ENCODE measurements at places on chromosomes 13 and 19.

DNA sequence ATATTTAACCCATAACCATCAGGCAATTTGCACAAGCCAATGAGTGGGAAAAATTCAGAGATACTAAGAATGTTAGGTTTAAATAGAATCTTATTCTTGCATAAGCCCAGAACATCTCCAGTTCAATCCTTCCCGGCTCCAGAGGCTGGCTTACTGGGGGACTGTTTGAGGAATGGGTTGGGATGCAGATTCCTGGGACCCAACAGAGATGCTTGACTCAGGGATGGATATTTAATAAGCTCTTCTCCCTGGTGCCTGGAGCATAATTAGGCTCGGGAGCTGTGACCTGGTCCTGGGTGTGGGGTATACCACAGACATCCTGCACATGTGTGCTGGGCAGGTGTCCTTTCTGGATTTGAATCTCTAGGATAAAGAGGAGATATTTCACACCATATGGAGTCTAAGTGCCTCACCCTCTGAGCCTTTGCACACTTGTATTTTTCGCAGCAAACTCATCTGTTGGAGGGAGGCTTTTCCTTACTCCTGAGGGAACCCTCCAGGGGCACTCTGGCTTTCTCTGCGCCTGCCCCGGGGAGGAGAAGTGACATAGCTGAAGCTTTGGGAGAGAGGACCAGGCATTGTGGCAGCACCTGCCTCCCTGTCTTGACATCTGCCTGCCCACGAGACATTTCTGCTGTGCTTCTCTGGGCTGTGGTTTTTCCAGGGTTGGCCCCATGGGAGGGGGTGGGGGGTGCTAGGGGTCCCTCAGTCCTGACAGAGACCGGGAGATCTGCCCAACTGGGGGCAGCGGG lies 36.1 kb upstream of the ANKRD10 start:
- no peak for DNase-seq

- DNase-seq, result no peak
These were observed 13.1 kb downstream of the ERICH6B start for GRCh38 chr13:45602183-45603170.

DNA sequence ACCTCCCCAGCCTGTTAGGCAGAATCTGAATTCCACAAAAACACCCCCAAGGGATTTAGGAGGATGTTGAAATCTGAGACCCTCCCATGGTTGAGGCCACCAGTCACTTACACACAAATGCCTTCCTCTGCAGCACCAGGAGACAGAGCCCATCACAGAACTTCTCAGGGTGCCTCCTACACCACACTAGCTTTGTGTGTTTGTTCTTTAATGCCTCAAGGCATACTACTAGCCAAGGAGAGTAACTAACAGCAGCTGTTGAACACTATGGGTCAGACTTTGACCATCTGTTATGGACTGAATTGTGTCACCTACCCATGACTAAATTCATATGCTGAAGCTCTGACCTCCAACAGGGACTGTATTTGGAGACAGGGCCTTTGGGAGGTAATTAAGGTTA lies 9.5 kb upstream of the MED26 start:
- no peak for DNase-seq

GRCh38 chr13:34035676-34036325 lies 217.9 kb downstream of the RFC3 start:
- no peak for DNase-seq

Data from C1 segment of cervical spinal cord (tissue), 14 donors.